ENCODE measurements at places on chromosomes 1 and 21.

- DNase-seq = no peak
These were observed 50.5 kb downstream of the DNAJC6 start for GRCh38 chr1:65359888-65360287.

DNA sequence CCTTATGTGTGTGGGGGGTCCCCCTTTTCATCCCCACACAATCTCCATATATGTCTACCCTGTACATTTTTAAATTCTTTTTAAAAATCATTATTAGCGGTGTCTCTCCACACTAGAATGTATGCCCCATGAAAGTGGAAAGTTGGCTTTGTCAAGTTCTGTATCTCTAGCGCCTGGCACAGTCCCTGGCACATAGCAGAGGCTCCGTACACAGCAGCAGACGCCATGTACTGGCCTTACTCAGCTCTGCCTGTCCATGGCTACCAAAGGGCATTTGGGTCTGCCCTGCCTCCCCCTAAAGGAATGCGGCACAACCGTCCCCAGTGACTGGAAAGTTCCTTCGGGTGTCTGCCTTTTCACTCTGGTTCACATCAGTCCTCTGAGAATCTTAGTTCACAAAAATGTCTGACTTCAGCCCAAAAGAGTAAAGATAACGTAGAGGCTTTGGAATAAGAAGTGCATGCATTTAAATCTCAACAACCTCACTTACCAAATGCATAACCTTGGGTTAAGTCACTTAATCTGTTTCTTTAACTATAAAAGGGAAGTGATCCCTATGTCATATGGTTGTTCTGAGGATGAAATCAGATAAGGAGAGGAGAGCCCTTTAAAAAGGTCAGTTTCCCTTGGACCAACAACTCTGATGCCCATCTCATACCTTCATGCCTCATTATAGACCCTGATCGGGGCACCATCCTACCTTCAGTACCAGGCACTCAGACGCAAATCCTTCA, 61.1 kb downstream of the CD46 start:
- DNase-seq = no peak

GRCh38 chr1:222373831-222374602, 173.9 kb downstream of the HHIPL2 start:
- no peak for DNase-seq

DNA sequence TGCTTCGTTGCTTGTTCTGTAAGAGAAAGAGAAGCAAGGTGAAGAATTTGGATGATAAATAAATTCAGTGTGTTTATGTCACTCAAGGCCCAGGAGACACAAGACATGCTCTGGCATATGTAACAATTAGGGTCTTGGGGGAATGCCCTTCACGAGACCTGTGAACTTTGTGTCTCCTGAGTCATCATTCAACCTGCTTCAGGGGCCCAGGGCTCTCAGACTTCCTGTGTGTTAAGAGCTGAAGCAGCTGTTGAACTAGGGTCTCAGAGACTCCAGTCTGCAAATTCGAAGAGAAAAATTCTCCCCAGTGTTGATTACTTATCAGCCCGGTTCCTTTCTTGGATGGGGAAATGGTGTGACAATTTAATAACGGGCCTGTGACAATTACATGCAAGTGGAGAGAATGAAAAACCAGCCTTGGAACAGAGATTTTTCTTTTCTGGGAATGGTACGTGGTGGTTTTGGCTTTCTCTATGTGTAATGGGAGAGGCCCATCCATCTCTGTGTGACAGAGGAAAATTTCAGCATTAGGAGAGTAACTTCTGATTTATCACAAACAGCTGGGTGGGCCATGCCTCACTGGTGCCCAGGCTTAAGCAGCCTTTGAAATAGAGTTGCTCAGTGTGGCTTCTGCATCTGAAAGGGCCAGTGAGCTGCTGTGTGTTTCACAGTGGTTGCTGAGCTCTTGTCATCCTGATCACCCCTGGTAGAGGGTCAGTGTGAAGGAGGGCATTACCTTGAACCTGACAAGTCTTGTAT, 22.4 kb downstream of the HUNK start:
- DNase-seq = no peak

DNA sequence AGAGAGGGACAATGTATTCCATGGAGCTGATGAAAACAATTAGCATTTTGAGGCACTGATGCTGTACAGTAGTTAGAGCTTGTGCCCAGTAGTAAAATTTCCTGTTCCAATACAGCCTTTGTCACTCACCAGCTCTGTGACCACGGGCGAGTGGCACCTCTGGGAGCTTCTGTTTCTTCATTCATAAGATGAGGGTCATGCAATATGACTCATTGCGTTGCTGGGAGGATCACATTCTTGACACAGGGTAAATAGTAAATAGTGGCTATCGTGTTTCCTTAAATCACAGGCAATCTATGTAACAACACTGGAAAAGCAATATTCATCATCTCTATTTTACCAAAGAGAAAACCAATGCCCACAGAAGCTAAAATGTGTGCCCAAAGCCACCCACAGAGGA, 4.5 kb upstream of the LRRC52 start:
- no peak for DNase-seq

GRCh38 chr1:222028116-222028515, 286.2 kb upstream of the DUSP10 start:
- peak; percentile 48 for DNase-seq

Data from NCI-H2171 treated with DMSO at 0.1 percent for 48 hours (cell line).